Caco-2 (cell line): ENCODE measurements at places on chromosomes 13 and 19. TPM values are rescaled to one million over a fixed set of nuclear protein-coding genes. Genes with fewer than 3 reads are reported as not detected.

Gene PNMA8B
- 0.11 TPM in 1 of 2 replicates, not detected in the other for total RNA-seq

Gene CEACAM7
- total RNA-seq: 0.44 TPM in 1 of 2 replicates, not detected in the other

Gene COL4A1
- 4.5 and 4.8 TPM in 2 replicates for total RNA-seq

Gene RFPL4A
- total RNA-seq: not detected in 2 replicates

Gene SYNE4
- 42.5 and 48.5 TPM in 2 replicates for total RNA-seq

Gene RFC3
- total RNA-seq: 46.4 and 50.2 TPM in 2 replicates

Gene EDDM13
- not detected in 2 replicates for total RNA-seq

Gene ZNF701
- total RNA-seq: 17.5 and 19.6 TPM in 2 replicates

Gene PPFIA3
- total RNA-seq: 11.8 and 12.7 TPM in 2 replicates

Gene DZIP1
- 6.5 and 8.1 TPM in 2 replicates for total RNA-seq

Gene TINCR
- total RNA-seq: 3.8 and 4.1 TPM in 2 replicates

Gene TMPRSS9
- total RNA-seq: 0.49 and 0.66 TPM in 2 replicates

Gene RFXAP
- 8.7 and 11.5 TPM in 2 replicates for total RNA-seq

Gene NTN5
- total RNA-seq: 0.12 and 0.34 TPM in 2 replicates

Gene B3GLCT
- 4.5 TPM in 2 replicates for total RNA-seq

Gene GDF15
- total RNA-seq: 55.3 and 56.1 TPM in 2 replicates

Gene LILRB1
- total RNA-seq: not detected in 2 replicates

Gene CLEC17A
- not detected in 2 replicates for total RNA-seq

Gene TMIGD2
- total RNA-seq: not detected in 2 replicates

Gene LAIR1
- total RNA-seq: not detected in 2 replicates

Gene GPR183
- not detected in 2 replicates for total RNA-seq

Gene OR2Z1
- not detected in 2 replicates for total RNA-seq

Gene MIA
- 1.1 and 1.3 TPM in 2 replicates for total RNA-seq

Gene TNFSF11
- total RNA-seq: not detected in 2 replicates

Gene ZFP28
- total RNA-seq: not detected in 2 replicates

Gene SHKBP1
- total RNA-seq: 81.6 and 82.6 TPM in 2 replicates

Gene MBD3L3
- not detected in 2 replicates for total RNA-seq

Gene UHRF1
- total RNA-seq: 47.6 and 54.6 TPM in 2 replicates

Gene ZNF613
- total RNA-seq: 1.3 and 2.2 TPM in 2 replicates

Gene ZNF441
- 3.2 and 4.4 TPM in 2 replicates for total RNA-seq

Gene BLVRB
- 75.2 and 101 TPM in 2 replicates for total RNA-seq

Gene SLC7A10
- total RNA-seq: not detected in 2 replicates

Gene SHC2
- 1.3 and 2.4 TPM in 2 replicates for total RNA-seq

Gene C5AR2
- total RNA-seq: not detected in 2 replicates

Gene C19orf67
- not detected in 2 replicates for total RNA-seq

Gene KCNN1
- total RNA-seq: not detected in 2 replicates

Gene LGALS4
- total RNA-seq: 1.6 and 2.2 TPM in 2 replicates

Gene PLVAP
- total RNA-seq: not detected in 2 replicates

Gene KLK2
- not detected in 2 replicates for total RNA-seq

Gene ZSCAN5A
- total RNA-seq: 10.9 and 11.3 TPM in 2 replicates

Gene SF3A2
- total RNA-seq: 129 and 135 TPM in 2 replicates

Gene RNF113B
- total RNA-seq: not detected in 2 replicates

Gene BCL2L12
- total RNA-seq: 103 and 111 TPM in 2 replicates
